ENCODE measurements at places on chromosomes 6 and 20.
A peak's percentile ranks its signal among the peaks of the same experiment; 100 is the strongest.

GRCh38 chr6:43716099-43716498 lies 28.5 kb upstream of the MRPS18A start:
- DNase-seq = no peak

GRCh38 chr6:26305641-26305969 lies 59.4 kb upstream of the BTN3A2 start:
- peak; percentile 20 for DNase-seq

DNA sequence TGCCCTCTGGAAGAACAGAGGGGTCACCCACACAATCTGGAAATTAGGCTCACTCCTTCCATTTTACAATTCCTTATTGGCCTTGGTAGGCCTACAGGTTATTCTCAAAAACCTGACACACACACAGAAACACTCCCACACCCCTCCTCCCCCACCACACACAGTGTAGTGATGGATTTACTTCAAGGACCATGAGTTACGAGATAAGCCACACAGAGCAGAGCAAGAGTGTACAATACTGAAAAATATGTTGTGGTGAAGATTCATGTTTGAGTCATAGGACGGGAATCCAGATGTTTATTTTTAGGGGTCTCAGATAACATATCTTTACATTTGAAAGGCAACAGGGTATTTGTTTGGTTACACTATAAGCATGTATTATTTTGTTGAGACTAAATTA lies 291.9 kb downstream of the PLCB1 start:
- DNase-seq = no peak

DNA sequence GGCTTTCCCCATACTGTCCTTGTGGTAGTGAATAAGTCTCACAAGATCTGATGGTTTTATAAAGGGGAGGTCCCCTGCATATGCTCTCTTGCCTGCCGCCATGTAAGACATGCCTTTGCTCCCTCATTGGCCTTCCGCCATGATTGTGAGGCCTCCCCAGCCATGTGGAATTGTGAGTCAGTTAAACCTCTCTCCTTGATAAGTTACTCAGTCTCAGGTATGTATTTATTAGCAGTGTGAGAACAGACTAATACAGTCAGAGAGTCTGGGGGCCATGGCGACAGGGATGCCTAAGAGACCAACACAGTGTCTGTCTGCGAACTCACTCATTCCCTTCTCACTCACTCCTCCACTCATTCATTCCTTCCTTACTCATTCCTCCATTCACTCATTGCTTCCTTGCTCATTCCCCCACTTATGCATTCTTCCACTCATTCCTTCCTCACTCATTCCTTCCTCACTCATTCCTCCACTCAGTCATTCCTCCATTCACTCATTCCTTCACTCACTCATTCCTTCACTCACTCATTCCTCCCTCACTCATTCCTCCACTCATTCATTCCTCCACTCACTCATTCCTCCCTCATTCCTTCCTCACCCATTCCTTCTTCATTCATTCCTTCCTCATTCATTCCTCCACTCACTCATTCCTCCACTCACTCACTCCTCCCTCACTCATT lies 137.5 kb upstream of the AGPAT4 start:
- no peak for DNase-seq
